ENCODE measurements at places on chromosomes 12 and 14.

DNA sequence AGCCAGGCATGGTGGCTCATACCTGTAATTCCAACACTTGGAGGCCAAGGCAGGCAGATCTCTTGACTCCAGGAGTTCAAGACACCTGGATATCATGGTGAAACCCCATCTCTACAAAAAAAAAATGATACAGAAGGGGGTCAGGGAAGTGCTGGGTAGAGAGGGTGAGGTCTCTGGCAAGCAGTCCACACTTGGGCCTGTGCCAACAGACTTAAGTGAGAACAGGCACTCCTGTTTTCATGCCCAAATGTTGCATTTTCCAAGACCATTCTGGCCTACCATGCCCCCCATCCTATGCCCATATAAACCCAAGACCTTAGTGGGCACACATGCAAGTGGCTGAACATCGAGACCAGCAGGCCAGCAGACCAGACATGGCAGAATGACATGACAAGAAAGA is 16.0 kb upstream of the CMAS start:
- H3K27ac ChIP-seq, result no peak overlapping the region
- H3K4me1 ChIP-seq, result peaks cover 6% of the 10 kb centered on the region
- no peaks in the 10 kb centered on the region for H3K27me3 ChIP-seq
- peak; percentile 31 for DNase-seq
- H3K36me3 ChIP-seq, result no peaks in the 10 kb centered on the region
- no peak overlapping the region for H3K4me3 ChIP-seq

GRCh38 chr12:69275471-69275891 is 36.1 kb downstream of the CPSF6 start:
- H3K27me3 ChIP-seq, result no peaks in the 10 kb centered on the region
- DNase-seq, result no peak
- H3K4me3 ChIP-seq, result no peak overlapping the region
- H3K36me3 ChIP-seq, result no peaks in the 10 kb centered on the region

GRCh38 chr12:101021911-101022388 is 188.1 kb downstream of the SLC5A8 start:
- H3K36me3 ChIP-seq, result no peaks in the 10 kb centered on the region
- no peaks in the 10 kb centered on the region for H3K4me1 ChIP-seq
- no peak overlapping the region for H3K27ac ChIP-seq

GRCh38 chr14:47852278-47852677 is 176.9 kb upstream of the MDGA2 start:
- H3K4me3 ChIP-seq, result no peak overlapping the region
- no peak overlapping the region for H3K27ac ChIP-seq
- H3K4me1 ChIP-seq, result no peaks in the 10 kb centered on the region
- DNase-seq, result no peak

DNA sequence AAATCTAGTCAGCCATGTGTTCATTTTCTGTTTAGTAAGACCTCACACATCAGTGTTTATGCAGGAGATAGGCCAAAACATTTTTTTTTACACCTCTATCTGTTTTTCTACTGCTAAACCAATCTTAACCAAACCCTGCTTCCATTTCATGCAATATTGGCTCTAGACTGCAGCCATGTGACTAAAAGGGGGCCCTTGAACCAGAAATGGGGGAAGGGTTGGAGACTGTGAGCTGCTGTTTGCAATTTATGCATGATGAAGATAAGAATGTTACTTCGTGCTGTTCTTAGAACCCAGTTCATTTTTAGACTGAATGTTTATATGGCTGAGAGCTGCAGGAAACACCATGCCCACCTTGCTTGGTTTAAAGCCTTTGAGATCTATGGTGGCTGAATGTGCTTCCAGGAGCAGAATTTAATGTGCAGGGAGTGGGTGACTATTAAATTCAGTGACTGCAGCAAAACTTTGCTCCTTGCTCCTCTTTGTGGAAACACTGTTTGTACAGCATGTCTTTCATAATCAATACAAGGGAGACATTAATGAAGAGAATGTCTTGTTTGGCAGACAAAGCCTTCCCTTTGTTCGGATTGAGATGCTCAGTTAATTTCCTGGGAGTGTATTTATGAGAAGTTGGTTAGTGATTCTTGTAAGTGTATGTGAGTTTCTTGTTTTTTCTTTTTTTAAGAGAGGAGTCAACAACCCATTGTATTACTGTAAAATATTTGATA is 53.6 kb downstream of the CHST11 start:
- no peaks in the 10 kb centered on the region for H3K27me3 ChIP-seq
- H3K27ac ChIP-seq, result no peak overlapping the region
- H3K4me1 ChIP-seq, result peaks cover 6% of the 10 kb centered on the region
- no peak for DNase-seq

DNA sequence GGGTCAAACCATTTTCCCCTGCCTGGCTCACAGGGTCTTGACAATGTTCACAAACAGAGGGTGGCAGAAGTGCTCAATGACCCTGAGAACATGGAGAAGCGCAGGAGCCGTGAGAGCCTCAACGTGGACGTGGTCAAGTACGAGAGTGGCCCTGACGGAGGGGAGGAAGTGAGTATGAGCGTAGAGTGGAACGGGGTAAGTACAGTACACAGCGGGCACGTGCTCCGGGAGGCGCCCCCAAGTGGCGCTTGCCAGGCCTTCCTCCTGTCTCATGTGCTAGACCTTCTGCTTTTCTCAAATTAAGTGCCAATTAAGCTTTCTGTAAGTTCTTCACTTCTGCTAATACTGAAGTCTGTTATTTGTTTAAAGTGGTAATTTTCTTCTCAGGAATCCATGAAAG is 35.9 kb downstream of the XRCC3 start:
- DNase-seq, result no peak
- H3K4me3 ChIP-seq, result no peak overlapping the region
- no peaks in the 10 kb centered on the region for H3K36me3 ChIP-seq

- H3K36me3 ChIP-seq, result peaks cover 14% of the 10 kb centered on the region
- DNase-seq, result peak; percentile 55
- H3K4me3 ChIP-seq, result no peak overlapping the region
- H3K27me3 ChIP-seq, result no peaks in the 10 kb centered on the region
- H3K4me1 ChIP-seq, result no peaks in the 10 kb centered on the region
These were observed 57.9 kb downstream of the RFLNA start for GRCh38 chr12:124352839-124353238.

DNA sequence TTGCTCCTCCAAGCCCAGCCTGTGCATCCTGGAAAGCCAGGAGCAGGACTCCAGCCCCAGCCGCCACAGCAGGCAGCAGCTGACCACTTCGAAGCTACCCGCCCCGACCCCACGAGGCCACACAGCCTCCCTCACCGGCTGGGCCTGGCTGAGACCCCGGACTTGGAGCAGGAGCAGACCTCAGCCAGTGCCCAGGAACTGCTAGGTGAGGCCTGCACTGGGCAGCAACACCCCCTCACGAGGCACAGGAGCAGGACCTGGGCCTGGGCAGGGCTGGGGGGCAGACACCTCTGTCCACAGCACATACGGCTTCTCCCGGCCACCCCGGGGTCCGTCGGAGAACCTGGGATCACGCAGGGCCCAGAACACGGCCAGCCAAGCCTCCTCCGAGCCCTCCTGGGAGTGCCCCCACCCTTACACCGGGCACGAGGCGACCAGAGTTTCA is 137.4 kb upstream of the C14orf180 start:
- no peak overlapping the region for H3K27ac ChIP-seq
- H3K4me3 ChIP-seq, result no peak overlapping the region
- H3K27me3 ChIP-seq, result no peaks in the 10 kb centered on the region
- H3K36me3 ChIP-seq, result no peaks in the 10 kb centered on the region
- H3K4me1 ChIP-seq, result no peaks in the 10 kb centered on the region
- no peak for DNase-seq

DNA sequence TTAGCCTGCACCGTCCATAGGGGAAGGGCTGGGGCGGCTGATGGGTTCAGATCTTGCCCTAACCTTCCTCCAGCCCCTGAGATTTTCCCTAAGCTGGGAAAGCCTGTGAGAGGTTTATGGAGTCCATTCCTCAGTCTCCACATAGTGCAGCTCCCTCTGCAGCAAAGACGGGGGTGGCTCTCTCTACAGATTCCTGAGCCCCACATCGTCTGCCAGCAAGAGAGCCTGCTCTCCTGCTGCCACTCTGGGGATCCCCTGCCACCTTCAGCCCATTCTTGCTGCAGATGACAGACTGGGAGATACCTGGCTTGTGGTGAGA is 3.1 kb downstream of the SMIM41 start:
- H3K27me3 ChIP-seq, result no peaks in the 10 kb centered on the region
- no peak overlapping the region for H3K27ac ChIP-seq
- no peak for DNase-seq
- peaks cover 4% of the 10 kb centered on the region for H3K36me3 ChIP-seq

- no peak overlapping the region for H3K4me3 ChIP-seq
- DNase-seq, result no peak
- H3K4me1 ChIP-seq, result no peaks in the 10 kb centered on the region
- no peaks in the 10 kb centered on the region for H3K27me3 ChIP-seq
- no peak overlapping the region for H3K27ac ChIP-seq
These were observed 8.3 kb upstream of the FAM222A start for GRCh38 chr12:109705291-109705690.

DNA sequence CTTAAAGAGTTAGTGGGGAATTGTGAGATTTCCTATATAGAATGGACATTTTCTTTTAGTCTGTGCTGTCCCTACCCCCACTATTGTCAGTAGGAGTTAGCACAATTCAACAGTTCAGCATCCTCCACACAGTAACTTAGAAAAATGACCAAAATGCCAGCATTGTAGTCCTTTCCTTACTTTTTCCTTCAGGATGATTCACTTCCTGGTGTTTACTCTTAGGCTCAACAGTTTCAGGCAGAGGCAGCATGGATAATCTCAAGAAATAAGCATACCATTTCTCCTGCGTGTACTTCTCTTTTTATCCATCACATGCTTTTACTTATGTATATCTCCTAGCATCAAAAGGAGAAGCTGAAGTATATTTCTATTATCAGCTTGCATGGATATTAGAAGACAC is 683.4 kb downstream of the SLC16A7 start:
- no peaks in the 10 kb centered on the region for H3K4me1 ChIP-seq
- H3K36me3 ChIP-seq, result no peaks in the 10 kb centered on the region

- H3K36me3 ChIP-seq, result no peaks in the 10 kb centered on the region
- no peaks in the 10 kb centered on the region for H3K4me1 ChIP-seq
- H3K27ac ChIP-seq, result no peak overlapping the region
- H3K4me3 ChIP-seq, result no peak overlapping the region
- H3K27me3 ChIP-seq, result no peaks in the 10 kb centered on the region
- DNase-seq, result no peak
These were observed 5.4 kb downstream of the SERPINA11 start for GRCh38 chr14:94447206-94447605.

GRCh38 chr12:2949411-2949810 is 9.8 kb upstream of the TEAD4 start:
- no peak overlapping the region for H3K27ac ChIP-seq
- H3K4me1 ChIP-seq, result peaks cover under 1% of the 10 kb centered on the region
- H3K4me3 ChIP-seq, result no peak overlapping the region
- no peaks in the 10 kb centered on the region for H3K27me3 ChIP-seq
- DNase-seq, result no peak
- H3K36me3 ChIP-seq, result no peaks in the 10 kb centered on the region

DNA sequence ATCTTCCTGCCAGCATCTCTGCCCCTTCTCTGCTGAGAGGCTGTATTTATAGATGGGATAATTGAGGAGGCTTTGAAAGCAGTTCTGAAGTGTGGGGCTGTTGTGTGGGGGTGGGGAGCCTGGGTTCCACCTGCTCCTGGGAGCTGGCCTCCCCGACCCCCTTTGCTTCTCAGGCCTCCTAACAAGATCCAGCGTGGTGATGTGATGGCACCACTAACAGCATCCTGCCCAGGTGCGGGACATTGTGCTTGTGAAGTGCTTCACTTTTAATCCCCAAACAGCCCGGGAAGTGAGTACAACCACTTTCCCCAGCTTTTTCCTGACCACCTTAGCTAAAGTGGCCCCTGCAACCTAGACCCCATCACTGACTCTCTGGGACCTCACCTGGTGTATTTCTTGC is 95.1 kb upstream of the NRXN3 start:
- H3K4me3 ChIP-seq, result no peak overlapping the region
- no peak for DNase-seq
- H3K36me3 ChIP-seq, result no peaks in the 10 kb centered on the region
- no peaks in the 10 kb centered on the region for H3K4me1 ChIP-seq

GRCh38 chr12:8045952-8046944 is 13.7 kb downstream of the FOXJ2 start:
- peaks cover 3% of the 10 kb centered on the region for H3K36me3 ChIP-seq
- DNase-seq, result no peak
- no peaks in the 10 kb centered on the region for H3K27me3 ChIP-seq
- no peak overlapping the region for H3K27ac ChIP-seq
- H3K4me1 ChIP-seq, result no peaks in the 10 kb centered on the region
- no peak overlapping the region for H3K4me3 ChIP-seq

- H3K27ac ChIP-seq, result no peak overlapping the region
- H3K27me3 ChIP-seq, result no peaks in the 10 kb centered on the region
- no peak overlapping the region for H3K4me3 ChIP-seq
- no peaks in the 10 kb centered on the region for H3K36me3 ChIP-seq
- no peak for DNase-seq
These were observed 145.9 kb upstream of the VASH1 start for GRCh38 chr14:76615331-76615730.

DNA sequence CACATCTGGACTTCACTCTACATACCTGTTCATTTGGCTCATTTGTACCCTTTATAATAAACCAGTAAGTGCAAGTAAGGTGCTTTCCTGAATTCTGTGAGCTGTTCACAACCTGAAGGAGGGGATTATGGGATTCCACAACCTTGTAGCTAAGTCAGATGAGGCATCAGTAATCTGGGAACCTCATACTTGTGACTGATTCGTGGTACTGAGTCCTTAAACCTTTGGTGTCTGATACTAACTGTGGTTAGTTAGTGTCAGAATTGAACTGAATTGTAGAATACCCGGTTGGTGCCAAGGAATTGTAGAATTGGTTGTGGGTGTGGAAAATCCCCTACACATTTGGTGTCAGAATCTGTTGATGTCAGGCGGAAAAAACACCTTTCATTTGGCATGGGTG is 83.4 kb downstream of the TMX1 start:
- H3K4me1 ChIP-seq, result no peaks in the 10 kb centered on the region
- no peaks in the 10 kb centered on the region for H3K27me3 ChIP-seq
- H3K27ac ChIP-seq, result no peak overlapping the region

GRCh38 chr12:85004204-85004603 is 31.9 kb downstream of the TSPAN19 start:
- H3K27me3 ChIP-seq, result no peaks in the 10 kb centered on the region
- H3K36me3 ChIP-seq, result no peaks in the 10 kb centered on the region
- no peak overlapping the region for H3K27ac ChIP-seq

DNA sequence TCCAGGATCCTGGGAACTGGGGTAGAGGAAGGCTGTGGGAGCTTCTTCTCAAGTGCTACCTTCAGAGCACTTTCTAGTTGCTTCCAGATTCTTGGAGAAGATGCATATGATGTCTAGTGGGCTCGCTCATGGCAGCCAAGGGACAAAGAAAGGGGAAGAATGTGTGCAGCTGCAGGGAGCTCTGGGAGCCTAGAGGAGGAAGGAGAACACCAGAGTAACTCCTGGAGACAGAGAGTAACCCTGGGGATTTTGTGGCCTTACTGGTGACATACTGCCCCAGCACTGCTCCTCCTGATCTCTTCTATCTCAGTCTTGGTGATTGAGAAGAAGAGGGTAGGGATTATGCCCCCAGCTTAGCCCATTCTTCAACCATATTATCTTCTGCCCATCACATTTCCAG is 10.3 kb upstream of the SP7 start:
- no peak for DNase-seq
- no peaks in the 10 kb centered on the region for H3K4me1 ChIP-seq
- no peak overlapping the region for H3K4me3 ChIP-seq
- H3K36me3 ChIP-seq, result no peaks in the 10 kb centered on the region
- no peaks in the 10 kb centered on the region for H3K27me3 ChIP-seq

- H3K4me1 ChIP-seq, result no peaks in the 10 kb centered on the region
- H3K27me3 ChIP-seq, result no peaks in the 10 kb centered on the region
- DNase-seq, result no peak
These were observed 305.7 kb downstream of the GPHN start for GRCh38 chr14:66813636-66814035.
